ENCODE measurements at places on chromosomes 3 and 15.
A peak's percentile ranks its signal among the peaks of the same experiment; 100 is the strongest.

- DNase-seq: no peak
Observed at GRCh38 chr3:56459104-56459496, 9.2 kb downstream of the ERC2 start.

DNA sequence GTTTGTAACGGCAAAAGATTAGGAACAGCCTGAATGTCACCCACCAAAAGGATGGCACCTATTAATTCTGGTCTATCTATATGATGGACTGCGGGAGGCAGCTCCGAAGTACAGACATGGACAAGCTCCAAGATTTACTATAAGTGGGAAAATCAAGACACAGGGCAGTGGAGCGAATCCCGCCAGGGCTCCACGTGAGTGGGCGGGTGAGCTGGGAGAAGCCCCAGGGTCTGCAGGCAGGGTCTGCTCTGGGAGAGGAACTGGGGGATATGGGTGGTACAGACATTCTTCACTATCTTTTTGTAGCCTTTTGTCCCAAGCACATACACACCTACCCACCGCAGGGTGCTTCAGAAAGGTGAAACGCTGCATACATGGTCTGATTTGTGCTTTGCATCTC lies 38.2 kb upstream of the SPTBN5 start:
- DNase-seq: no peak

GRCh38 chr3:50303013-50303815 lies at the start of gene HYAL1:
TSS of gene HYAL1 (minus strand) at chr3:50303574. CDS start at chr3:50302956, 618 bp downstream.
- no peak for DNase-seq

DNA sequence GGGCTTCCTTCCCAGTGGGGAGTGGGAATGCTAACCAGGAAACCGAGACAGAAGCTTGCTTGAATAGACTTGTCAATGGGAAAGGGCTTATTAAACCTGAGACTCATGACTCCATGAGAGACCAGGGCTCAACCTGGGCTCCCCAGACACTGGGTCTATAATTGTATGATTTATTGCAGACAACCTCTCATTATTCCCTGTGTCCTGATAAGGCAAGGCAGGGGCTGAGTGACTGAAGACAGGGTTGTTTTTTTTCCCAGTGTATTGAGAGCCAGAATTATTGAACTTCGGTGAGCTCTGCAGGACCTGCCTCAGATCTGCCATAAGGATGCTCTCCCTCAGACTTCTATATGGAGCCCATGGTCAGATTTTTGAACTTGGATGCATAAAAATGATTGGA lies 79.5 kb upstream of the KLHL25 start:
- no peak for DNase-seq

GRCh38 chr15:72472992-72473610 lies 1.0 kb upstream of the ARIH1 start:
- DNase-seq: no peak

DNA sequence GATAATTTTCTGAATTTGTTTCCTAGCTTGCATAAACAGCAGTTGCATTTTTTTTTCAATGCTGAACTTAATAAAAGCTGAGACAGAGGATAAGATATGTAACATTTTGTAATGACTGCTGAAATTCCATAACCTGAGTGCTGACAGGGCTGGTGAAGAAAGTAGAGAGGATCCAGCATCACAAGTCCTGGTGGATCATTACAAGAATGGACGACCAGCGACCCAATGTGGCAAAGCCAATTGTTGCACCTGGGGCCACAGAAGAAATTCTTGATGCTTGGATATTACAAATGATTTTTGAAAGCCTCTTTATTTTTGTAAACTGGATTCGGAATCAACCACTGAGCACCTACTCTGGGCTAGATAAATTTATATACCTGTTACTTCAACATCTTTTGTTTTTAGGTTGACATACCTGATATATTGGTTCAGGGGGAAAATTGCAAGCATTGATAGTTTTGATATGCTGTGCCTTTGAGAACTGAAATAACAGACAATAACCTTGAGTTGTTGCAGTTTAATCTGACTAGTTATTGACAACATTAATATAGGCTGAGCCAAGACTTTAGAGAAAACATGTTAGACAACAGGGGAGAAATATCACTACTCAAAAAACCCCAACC lies 3.9 kb upstream of the ACTL6A start:
- DNase-seq: peak; percentile 58

DNA sequence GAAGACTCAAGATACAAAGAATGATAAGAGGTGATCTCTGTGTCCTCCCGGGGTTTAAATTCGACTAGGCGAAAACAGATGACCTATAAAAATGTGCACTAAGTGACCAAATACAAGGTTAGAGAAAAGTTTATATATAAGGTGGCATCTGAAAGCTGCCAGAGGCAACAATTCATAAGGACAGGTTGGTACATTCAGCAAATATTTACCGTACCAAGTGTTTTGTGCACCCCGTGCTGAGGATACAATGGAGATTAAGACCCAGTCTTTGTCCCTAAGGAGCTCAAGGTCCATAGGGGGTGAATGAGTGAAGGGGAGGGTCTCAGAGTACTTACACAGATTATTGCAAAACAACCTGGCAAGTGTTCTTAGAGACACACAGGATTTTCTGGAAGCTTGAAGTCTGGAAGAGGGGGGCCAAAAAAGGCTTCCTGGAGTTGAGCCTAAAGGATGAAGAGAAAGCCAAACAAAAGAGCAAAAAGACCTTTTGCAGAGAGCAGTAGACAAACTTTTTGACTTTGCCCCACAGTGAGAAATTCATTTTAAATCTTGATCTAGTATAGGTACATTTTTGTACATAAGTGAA lies 71.4 kb upstream of the LRIG1 start:
- no peak for DNase-seq

DNA sequence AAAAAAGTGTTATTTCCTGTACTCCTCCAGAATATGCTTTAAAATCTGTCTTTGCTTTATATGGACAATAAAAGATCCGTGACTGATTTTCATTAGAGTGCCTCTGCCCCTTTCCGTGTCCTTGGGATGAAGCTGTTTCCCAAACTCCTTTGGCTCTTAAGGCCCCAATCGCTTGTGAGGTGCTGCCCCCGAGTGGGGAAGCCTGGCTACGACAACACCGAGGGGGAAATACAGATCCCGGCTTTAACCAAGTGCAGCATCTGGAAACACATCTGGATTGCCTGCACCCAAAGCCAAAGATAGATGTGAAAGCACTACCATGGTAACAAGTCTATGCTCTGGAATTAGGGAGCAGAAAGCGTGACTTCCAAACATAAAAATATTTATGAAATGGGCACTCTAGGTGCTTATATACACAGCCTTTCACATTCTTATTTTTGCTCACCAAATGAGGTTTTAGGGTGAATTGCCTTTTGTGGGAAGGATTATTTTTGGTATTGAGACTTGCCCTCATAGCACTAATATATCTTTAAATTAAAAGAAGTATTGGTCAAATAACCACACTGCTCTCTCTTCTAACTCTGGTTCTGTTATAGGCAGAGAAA lies 40.6 kb upstream of the ADCY5 start:
- DNase-seq: peak; percentile 43

DNA sequence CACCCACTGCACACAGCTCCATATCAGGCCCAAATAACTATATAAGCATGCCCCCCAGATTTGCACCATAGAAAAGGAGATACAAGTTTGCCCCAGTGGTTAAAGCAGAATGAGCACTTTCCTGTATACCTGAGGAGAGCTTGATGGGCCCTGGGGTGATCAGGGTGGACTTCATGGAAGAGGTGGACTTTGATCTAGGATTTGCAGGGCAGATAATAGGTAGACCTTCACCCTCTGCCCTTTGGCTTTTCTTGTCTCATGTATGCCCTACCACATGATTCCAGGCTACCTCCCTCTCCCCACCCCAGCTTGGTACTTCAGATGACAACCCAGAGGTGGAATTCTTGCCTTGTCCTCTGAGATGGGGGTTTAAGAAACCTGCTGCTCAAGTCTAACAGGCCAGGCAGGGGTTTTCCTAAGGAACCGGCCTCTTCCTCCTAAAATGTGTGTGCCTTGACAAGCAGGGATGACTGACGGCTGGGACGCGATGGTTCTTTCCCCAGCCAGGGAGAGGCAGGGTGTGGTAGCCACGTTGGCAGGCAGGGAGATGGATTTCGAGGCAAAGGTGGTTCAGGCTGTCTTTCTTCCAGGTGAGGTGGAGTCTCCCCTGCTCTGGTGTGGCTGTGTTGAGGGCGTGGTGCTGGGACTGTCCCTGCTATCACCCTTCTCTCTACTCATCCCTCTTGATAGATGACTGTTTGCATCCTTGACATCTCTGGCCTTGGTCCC lies 6.6 kb upstream of the RHCG start:
- DNase-seq: peak; percentile 27

DNA sequence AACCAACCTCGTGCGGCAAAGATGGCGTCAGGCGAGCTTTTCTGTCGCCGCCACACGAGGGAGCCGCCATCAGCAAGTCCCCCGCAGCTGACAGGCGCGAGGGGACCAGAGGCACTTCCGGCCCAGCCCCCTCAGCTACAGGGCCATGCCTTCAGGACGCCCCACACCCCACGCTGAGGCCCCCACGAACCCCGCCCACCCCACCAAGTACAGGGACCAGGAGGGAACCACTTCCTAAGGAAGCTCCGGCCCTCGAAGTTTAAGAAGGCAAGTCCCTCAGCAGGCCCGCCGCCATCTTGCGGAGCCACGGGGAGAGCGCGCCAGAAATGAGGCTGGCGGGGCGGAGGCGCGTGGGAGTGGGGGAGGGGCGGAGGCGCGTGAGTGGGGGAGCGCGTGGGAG lies 790 bp downstream of the DAZL start:
- no peak for DNase-seq

- no peak for DNase-seq
Observed at GRCh38 chr3:194307849-194308248, 43.3 kb downstream of the CPN2 start.

GRCh38 chr3:128878556-128879124 lies 780 bp upstream of the ACAD9 start:
- DNase-seq: no peak

- DNase-seq: no peak
Observed at GRCh38 chr15:41656188-41656587, 4.0 kb upstream of the MGA start.

All from SJSA1 (cell line).